Cortex of kidney (tissue), 1 donor: ENCODE measurements at places on chromosomes 5 and 9.

DNA sequence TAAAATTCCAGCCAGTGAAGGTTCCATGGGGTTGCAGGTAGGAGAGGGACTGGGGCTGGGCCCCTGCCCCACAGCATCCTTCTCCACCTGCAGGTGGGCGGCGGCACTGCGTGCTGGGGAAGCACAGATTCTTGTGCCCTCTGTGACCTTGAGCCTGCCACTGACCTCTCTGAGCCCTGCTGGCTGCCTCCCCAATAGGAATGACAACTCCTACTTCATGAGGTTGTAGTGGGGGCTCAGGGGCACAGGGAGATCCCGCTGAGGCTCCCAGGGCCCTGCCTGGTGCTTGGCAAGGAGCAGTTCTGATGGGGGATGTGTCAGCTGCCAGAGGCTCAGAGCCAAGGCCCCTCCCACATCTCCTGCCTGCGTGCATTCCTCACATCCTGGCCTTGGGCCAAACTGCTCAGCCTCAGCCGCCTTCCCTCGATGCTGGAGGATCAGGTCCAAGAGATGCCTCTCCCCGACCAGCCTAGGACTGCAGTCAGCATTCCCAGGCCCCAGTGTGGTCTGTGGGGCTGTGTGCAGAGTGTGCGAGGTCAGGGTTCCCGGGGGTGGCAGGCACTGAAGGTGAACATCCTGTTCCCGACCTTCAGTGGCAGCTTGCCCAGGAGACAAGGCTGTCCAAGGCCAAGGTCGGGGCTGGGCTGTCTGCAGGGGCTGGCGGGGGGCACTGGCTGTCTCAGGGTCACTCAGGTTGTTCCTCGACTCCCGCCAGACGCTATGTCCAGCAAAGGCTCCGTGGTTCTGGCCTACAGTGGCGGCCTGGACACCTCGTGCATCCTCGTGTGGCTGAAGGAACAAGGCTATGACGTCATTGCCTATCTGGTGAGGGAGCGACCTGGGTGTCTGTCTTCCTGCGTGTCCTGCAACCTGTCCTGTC lies 7.0 kb downstream of the ASS1 start:
- DNase-seq, result peak; percentile 58

GRCh38 chr9:6780690-6781089 lies 22.9 kb downstream of the KDM4C start:
- no peak for DNase-seq

DNA sequence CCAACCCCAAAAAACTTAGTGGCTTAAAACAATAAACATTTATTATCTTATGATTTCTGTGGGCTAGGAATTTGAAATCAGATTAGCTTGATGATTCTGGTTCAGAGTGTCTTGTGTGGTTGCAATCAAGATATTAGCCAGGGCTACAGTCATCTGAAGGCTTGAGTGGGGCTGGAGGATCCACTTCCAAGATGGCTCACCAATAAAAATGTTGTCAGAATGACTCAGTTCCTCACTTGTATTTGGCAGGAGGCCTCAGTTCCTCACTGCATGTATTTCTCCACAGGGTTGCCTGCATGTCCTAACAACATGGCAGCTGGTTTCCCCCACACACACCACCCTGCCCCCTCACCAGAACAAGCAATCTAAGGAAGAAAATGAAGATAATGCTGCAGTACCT lies 98.2 kb upstream of the NIPBL start:
- DNase-seq, result no peak

DNA sequence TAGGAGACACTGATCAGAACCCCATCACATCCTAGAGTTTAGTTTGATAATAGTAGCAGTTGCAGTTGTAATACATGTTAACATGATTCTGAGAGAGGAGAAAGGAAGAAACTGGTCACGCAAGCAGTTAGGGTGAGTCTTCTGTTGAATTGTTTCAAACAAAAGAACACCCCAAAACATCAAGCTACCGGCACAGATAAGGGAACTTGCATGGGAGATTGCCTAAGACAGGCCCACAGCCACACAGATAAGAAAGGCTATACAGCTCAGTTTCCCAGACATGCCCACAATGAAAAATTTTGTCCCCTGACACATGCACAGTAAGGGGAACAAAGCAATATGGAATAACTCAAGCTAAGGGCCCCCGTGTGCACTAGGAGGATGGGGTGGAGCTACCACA lies 15.9 kb downstream of the HSPB3 start:
- no peak for DNase-seq

DNA sequence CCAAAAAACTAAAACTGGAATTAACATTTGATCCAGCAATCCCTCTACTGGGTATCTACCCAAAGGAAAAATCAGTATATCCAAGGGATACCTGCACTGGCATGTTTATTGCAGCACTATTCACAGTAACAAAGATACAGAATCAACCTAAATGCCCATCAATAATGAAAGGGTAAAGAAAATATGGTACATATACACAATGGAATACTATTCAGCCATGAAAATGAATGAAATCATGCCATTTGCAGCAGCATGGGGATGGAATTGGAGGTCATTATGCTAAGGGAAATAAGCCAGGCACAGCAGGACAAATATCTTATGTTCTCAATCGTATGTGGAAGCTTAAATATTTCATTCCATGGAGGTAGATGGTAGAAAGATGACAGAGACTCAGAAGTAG lies 9.7 kb downstream of the VLDLR start:
- DNase-seq, result no peak

DNA sequence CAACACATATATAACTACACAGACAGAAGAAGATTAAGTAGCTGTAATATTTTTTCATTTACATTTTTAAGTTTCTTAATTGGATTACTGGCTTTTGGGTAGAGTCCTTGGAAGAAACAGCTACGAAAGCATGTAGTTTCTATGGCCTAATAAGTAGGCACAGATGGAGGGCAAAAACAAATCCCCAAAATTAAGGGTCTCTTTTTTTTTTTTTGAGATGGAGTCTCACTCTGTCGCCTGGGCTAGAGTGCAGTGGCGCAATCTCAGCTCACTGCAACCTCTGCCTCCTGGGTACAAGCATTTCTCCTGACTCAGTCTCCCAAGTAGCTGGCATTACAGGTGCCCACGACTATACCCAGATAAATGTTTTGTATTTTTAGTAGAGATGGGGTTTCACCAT lies 27.1 kb upstream of the MTMR12 start:
- DNase-seq, result no peak

DNA sequence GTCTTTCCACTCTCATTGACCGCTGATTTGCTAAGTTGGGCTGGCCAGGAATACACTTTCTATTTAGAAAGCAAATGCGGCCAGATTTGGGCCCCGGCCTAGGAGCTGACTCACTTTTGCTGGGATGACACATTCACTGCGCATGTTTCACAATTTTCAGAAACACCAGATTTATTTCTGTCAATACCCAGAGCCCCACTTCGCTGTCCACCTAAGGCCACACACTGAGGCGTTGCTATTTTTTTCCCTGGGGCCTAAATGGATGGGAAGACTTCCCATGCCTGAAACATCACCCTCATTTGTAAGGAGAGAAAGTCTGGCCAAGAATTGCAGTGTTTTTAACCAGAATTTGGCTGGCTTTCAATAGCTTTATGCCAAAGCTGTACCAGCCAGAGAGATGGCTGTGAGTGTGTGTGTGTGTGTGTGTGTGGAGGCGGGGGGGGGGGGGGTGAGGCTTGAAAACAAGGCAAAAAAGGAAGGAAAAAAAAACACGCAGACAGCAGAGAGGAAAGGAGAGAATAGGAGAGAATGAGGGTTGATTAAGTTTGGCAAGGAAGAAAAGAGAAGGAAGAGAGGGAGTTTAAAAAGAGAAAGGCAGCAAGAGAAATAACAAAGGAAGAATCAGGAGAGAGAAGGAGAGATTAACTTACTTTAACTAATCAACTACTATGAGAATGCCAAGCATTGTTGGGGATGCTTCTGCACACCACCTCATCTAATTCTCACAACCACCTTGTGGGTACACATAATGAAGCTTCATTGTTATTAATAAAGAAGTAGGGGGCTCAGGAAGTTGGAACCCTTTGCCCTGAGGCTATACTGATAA lies 261.4 kb upstream of the KLF4 start:
- DNase-seq, result no peak

- no peak for DNase-seq
Observed at GRCh38 chr5:145826895-145827674, 8.1 kb downstream of the PRELID2 start.
